ENCODE measurements at places on chromosomes 2 and 18. TPM values are rescaled to one million over a fixed set of nuclear protein-coding genes. Genes with fewer than 3 reads are reported as not detected.

SGPP2 gene
- 13.9 TPM for polyA plus RNA-seq

CFAP210 gene
- 0.02 TPM for polyA plus RNA-seq

GPR17 gene
- polyA plus RNA-seq, result 1.6 TPM

LINC00305 gene
- polyA plus RNA-seq, result not detected

SCYGR1 gene
- polyA plus RNA-seq, result not detected

TYMS gene
- polyA plus RNA-seq, result 19.2 TPM
